ENCODE measurements at places on chromosomes 3 and 15. TPM values are rescaled to one million over a fixed set of nuclear protein-coding genes. Genes with fewer than 3 reads are reported as not detected.

DNA sequence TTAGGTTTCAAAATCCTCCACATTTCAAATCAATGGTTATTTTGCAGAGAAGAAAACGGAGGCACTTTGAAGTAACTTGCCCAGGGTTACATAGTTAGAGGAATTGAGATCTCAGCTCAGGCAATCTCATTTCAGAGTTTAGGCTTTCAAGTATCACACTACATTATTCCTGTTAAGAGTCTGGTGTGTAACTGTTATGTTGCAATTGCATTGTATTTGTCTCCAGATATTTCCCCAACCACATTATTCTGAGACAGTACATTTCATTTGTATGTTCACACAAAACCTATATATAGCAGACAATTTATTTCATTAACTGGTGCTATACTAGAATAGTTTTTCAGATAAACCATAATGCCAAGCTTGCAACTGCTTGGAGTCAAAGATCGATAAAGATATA lies 154.2 kb upstream of the TSPAN3 start:
- peaks cover 11% of the 10 kb centered on the region for H3K4me1 ChIP-seq
- H3K27ac ChIP-seq, result no peak overlapping the region
- no peaks in the 10 kb centered on the region for H3K36me3 ChIP-seq
- DNase-seq, result no peak
- H3K4me3 ChIP-seq, result no peak overlapping the region

GRCh38 chr15:77564938-77565337 lies 67.8 kb downstream of the LINGO1 start:
- no peak overlapping the region for H3K4me3 ChIP-seq
- H3K27me3 ChIP-seq, result peaks cover 3% of the 10 kb centered on the region
- no peaks in the 10 kb centered on the region for H3K4me1 ChIP-seq
- H3K36me3 ChIP-seq, result no peaks in the 10 kb centered on the region
- no peak overlapping the region for H3K27ac ChIP-seq

- DNase-seq, result no peak
- peaks cover 10% of the 10 kb centered on the region for H3K4me1 ChIP-seq
- H3K27ac ChIP-seq, result no peak overlapping the region
- H3K36me3 ChIP-seq, result no peaks in the 10 kb centered on the region
- H3K4me3 ChIP-seq, result no peak overlapping the region
These were observed 14.0 kb downstream of the UBE2E1 start for GRCh38 chr3:23819599-23820360.

Gene SCAANT1
- total RNA-seq, result not detected
